Sigmoid colon (tissue), 7 donors: ENCODE measurements at places on chromosomes 2 and 18.

- DNase-seq = no peak
Observed at GRCh38 chr2:16012626-16013358, 72.4 kb downstream of the MYCN start.

DNA sequence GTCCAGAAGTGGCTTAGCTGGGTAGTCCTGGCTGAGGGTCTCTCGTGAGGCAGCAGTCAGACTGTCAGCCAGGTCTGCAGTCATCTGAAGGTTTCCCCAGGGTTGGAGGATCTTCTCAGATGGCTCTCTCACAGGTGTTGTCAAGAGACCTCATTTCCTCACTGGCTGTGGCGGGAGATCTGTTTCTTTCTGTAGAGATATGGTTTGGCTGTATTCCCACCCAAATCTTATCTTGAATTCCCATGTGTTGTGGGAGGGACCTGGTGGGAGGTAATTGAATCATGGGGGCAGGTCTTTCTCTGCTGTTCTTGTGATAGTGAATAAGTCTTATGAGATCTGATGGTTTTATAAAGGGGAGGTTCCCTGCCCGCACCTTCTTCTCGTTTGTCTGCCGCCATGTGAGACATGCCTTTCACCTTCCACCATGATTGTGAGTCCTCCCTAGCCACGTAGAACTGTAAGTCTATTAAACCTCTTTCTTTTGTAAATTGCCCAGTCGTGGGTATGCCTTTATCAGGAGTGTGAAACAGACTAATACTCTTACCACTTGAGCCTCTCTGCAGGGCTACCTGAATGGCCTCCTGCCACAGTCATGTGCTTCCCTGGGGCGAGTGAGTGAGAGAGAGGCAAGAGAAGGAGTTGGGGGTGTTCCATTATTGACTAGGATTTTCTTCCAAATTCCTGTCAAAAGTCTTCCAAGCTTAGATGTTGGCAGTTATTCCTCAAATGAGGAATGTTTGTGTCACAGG is 23.6 kb downstream of the MALT1 start:
- no peak for DNase-seq

DNA sequence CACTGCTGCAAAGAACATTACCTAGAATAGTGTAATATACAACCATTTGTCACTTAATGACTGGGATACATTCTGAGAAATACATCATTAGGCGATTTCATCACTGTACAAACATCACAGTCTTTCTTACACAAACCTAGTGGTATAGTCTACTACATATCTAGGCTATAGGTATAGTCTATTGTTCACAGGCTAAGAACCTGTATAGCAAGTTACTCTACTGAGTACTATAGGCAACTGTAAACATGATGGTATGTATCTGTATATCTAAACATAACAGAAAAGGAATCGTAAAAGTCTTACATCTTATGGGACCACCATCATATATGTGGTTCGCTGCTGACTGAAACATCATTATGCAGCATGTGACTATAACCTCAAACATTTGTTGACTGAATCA is 21.4 kb downstream of the SP3 start:
- no peak for DNase-seq

DNA sequence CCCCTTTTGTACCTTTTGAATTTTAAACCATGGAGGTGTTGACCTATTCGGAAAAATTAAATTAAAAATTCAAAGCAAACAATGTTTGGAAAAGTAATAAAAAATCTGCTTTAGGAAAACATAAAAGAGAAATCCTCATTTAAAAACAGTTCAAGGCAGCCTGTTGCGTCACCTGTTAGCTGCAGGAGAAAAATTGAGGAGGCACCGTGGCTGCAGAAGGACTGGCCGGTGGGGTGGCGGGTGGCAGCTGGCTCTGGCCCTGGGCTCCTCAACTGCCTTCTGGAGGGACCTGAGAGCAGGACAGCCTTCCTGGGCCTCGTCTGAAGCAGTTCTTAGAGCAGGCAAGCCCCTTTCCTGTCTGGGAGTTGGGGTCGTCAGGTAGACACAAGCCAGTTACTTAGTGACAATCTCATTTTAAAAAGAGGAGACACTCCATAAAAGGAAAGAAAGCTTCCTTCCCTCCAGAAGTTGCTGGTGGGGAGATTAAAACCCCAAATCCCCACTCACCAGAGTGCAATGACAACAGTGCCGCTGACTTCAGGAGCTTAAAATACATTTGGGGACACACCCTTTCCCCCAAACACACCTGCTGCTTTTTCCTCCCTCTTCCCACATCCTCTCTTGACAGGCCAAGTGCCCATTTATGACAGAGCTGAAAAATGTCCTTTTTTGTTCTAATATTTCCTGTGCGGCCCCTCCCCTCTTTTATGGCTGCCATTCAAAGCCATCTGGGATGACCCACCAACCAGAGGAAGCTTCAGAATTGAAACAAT is 9.7 kb downstream of the ZBTB7C start:
- no peak for DNase-seq

DNA sequence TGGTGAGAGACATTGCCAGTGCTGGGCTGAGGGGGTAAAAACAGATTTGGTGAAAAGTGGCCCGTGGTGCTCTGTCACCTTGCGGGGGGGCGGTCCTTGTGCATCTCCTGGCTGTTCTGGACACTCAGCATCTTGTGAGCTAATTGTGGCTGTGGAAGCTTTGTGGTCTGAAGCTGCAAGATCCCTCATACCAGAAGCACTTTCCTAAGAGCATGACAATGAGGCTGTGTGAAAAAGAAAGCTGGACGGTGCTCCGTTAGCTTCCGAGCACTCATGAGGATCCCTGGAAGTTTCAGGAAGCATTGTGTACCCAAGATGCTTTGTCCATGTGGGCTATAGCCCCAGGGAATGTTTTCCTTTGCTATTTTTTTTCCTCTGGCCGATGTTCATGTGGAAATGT is 74.5 kb downstream of the CABLES1 start:
- DNase-seq = no peak

DNA sequence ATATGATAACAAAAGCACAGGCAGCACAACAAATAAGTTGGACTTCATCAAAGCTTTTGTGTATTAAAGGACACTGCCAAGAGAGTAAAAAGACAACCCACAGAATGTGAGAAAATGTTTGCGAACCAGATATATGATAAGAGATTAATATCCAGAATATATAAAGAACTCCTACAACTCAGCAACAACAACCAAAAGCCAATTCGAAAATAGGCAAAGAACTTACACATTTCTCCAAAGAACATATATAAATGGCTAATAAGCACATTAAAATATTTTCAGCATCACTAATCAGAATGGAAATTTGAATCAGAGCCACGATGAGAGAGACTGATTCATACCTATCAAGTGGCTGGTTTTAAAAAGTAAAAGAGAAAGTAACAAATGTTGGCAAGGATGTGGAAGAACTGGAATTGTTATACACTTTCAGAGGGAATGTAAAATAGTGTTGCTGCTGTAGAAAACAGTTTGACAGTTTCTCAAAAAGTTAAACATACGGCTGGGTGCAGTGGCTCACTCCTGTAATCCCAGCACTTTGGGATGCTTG is 25.2 kb downstream of the EPB41L5 start:
- no peak for DNase-seq

DNA sequence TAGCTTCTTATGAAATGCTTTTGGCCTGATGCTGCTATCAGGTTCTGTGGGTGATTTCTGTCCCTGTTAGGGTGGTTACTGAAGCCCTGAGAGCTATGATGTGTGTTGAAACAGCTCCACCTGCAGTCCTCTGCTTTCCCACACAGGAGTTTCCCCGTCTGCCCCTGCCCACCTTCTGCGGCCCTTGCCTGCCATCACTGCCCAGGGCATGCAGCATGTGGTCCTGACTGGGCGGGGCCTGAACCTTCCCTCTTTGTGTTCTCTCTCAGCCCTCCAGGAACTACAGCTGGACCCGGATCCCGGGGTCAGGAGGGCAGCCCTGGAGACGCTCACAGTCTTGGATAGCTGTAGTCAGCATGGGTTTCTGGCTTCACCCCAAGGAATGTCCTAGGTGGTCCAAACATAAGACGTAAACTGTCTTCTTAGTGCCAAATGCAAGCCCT is 21.4 kb downstream of the HJURP start:
- peak; percentile 61 for DNase-seq

DNA sequence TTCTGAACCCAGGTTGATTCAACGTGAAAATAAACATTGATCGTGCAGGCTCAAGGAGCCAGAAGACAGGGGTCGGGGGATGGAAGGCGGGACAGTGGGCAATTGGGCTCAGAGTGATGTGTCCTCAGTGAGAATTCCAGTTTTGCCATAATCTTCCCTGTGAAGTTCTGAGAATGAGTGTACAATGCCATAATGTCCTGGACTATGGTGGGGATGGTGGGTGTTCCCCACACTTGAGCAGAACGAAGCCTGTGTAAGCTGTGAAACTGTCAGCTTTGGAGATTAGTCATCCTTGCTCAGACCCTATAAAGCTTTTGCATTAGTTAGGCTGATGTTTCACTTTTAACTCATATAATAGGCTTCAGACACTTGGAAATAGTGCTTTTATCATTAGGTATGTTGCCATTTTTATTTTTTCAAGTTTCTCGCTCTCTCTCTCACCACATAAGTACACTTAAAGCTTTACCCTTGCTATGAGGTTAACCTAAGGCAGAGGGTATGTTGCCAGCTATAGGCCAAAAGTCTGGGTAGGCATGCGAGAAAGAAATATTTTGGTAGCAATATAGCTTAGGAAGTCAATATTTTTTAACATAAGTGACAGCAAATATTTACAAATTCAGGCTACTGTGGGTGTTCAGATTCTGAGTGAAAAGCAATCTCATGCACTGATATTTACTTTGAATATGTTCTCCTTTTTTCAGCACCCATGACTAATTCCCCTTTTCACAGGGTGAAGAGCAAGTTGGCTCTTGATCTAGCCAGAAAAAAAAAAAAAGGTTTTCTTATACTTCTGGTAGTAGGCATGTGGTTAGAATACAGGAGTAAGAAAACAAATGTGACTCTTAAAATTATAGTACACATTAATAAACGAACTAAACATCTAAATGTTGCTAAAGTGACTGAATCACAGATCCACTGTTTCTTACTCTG is 47.2 kb downstream of the CDC42EP3 start:
- DNase-seq = no peak
